ENCODE measurements at places on chromosomes 1 and 21.

DNA sequence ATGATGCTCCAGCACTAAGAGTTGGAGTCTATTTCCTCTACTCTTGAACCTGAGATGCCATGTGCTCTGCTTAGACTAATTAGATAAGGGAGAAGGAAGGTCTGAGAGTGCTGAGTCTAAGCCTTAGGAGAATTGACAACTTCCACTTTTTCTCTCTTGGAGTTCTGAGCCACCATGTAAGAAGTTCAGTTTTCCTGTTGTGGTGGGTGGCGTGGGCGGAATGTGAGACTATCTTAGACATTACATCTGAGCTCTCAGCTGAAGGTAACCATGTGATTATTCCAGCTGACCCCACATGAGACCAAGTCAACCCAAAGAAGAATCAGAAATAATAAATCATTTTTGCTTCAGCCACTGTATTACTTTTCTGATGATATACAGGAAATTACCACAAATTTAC, 404.5 kb upstream of the LRRC7 start:
- no peak for DNase-seq

- no peak for DNase-seq
Measured at GRCh38 chr1:117670976-117671780, 65.3 kb downstream of the TENT5C start.

- no peak for DNase-seq
Measured at GRCh38 chr1:44223187-44223610, 9.9 kb downstream of the DMAP1 start.

DNA sequence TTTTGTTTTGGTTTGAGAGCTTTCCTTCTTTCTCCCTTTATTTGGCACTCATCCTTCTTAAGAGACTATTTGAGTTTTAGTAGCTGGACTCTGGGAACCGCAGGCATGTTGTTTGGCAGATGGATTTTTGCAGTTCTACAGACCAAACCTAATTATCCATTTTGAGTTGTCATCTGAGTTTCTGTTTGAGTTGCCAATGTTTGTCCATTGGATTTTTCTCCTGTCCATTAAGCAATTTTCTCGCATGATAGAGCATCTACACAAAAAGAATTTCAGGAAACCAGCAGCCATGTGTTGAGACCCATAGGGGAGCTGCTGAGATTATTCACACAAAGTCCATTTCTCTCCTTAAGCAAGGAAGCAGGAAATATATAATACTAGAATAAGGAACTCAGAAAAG, 17.2 kb upstream of the CXADR start:
- no peak for DNase-seq
